ENCODE measurements at places on chromosomes 11 and 22.

- no peak for DNase-seq
These were observed 7.1 kb downstream of the CASP12 start for GRCh38 chr11:104891135-104891534.

DNA sequence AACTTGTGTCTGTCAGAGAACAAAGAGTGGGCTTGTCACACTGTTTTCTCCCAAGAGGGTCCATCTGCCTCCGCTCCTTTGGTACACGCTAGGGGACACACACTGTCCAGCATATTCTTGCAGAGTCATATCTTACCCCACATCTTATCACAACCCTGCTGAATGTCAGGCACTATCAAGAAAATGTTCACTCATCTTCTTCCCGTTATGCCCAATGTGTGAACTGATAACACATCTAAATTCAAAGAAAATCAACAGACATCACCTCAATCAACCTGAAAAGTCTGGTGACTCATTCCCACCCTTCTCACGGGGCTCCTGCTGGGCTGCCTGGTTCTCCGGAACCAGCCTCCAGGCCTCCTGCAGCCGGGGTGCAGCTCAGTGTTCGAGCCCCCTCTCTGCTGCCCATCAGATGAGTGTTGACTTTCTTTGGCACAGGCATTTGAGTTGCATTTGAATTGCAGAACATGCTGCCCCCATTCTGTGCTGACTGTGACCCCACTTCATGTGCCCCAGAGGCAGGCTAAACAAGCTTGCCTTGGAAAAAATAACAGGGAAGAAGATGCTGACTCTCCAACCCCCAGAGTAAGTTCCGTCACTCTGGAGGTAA, 19.4 kb downstream of the GRAP2 start:
- peak; percentile 67 for DNase-seq

- DNase-seq, result no peak
These were observed 192.0 kb upstream of the NAV2 start for GRCh38 chr11:19520681-19521080.

DNA sequence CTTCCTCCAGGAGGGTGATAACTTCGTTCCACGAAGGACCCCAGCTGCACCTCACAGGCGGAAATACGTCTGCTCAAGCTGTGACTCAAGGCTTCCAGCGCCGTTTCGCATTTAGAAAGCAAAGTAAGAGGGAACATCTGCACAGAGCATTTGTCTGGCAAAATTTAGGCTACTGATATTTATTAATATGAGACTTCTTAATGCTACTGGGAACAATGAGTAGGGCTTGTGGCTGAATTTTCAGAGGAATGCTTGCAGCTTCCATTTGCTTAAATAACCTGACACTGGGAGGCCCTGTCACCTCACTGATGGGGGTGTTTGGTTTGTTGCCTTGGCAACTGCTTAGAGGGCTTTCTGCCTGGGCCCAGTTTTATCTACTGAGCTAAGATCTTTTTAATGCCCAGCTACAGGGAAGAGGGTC, 14.7 kb upstream of the ST14 start:
- DNase-seq, result no peak

- DNase-seq, result no peak
These were observed 22.7 kb upstream of the SCUBE1 start for GRCh38 chr22:43365715-43366440.

DNA sequence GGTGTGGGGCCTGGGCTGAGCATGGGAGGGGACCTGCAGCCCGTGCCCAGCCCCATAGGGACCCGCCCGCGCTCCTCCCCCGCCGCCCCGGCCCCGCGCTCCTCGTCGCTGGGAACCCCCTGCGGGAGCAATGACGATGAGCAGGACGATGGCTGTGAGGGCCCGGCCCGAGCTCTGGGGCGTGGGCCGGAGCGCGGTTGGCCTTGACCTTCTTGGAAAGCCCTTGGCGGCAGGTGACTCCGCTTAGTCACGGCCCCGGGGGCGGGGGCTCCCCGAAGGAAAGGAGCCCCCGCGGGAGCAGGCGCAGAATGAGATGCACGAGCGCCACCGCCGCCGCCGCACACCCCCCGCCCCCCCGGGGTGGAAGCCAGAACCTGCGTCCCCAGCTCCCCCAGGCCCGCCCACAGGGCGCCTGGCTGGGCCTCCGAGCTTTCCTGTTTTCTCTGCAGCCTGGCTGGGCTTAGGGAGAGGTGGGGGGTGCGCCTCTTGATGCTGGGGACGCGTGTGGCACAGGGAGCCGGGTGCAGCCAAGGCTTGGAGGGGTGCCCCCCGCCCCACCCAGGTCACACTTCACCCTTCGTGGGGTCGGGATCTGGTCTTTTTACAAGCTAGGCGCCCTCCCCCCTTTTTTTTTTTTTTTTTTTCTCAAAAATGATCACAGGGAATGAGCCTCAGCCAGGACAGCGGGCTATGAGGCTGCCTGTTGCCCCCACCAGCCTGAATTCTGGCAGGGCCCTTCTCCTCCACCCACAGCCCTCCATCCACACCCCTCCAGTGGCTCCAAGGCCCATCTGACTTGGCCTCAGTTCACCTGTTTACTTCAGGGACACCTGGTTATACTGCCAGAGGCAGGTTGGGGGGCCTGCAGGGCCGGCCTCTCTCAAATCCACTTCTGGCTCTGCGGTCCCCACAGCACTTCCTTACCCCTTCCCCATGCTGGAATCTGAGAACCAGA, 17.9 kb downstream of the CRELD2 start:
- DNase-seq, result peak; percentile 97

- no peak for DNase-seq
These were observed 9.7 kb downstream of the KIRREL3 start for GRCh38 chr11:126990716-126991480.

DNA sequence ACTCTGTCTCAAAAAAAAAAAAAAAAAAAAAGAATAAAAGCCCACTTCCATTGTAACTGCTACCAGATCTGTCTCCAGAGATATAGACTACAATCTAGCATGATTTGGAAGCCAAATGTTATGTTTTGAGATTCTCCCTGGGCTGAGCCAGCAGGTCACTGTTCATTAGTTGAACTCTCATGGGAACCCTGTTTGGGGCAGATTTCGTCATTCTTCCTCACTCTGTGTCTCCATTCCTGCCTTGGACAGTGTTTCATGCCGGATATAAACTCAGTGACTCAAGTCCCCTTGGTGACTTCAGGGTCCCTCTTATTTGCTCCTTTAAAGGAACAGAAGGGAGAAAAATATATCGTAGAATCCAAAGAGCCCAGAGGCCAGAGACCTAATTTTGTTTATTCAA, 378.1 kb downstream of the LARGE1 start:
- no peak for DNase-seq

- DNase-seq, result no peak
These were observed 4.3 kb upstream of the FLI1 start for GRCh38 chr11:128689591-128689947.

- no peak for DNase-seq
These were observed 72.5 kb downstream of the MICAL2 start for GRCh38 chr11:12182676-12183541.

DNA sequence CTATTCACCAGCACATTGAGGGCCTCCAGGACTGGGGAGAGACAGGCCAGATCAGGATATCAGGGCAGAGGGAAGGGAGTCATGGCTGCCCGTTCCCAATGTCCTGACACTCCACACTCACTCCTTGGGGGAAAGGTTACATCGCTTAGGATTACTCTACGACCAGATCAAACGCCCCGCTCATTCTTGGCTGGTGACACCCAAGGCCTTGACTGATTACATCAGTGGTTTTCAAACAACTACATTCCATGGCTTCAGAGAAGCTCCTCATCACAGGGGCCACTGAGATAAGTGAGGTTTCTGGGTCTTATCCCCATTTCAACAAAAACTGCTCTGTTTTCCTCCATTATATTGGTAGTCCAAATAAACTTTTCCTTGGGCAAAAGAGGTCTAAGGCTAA, 15.0 kb downstream of the UBE2L6 start:
- no peak for DNase-seq

GRCh38 chr11:83249445-83249844, 36.7 kb downstream of the CCDC90B start:
- no peak for DNase-seq

DNA sequence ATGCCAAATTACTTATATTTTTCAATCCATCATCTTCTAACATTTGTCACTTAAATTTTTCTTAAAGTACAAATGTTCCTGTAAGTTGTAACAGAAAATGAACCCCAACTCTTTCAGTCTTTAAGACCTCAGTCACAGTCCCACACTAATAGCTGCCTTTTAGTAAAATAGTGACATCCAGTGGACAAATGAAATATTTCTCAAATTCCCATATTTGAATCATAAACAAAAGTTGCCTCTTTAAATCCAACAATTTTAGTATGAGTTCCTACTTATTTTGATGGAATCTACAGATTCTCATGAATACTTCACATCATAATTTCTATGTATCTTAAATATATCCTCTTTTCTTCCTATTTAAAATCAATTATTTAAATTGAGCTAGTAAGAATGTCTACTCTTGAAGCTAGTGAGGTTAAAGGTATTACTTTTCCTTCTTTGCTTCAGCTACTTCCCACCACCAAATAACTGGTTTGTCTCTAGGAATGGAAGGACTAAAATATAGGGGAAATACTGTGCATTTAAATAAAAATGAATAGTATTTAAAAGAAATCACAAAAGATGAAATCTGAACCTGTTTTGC, 9.2 kb downstream of the LIN7C start:
- no peak for DNase-seq

DNA sequence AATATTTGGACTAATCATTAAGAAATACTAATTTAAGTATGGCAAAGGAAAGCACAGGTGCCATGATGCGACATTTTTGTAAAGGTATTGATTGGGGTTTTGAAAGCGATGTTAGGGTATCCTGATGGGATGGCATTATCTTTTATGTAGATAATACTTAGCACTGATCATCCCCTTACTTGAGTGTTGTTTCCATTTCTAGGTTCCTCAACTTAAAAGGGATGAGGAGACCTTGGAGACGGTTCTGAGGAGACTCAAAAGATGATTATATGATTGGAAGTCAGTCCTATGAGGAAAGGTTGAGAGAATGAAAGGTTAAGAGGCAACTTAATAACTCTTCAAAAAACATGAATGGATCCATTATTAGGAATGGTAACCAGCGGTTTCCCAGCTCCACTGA, 11.1 kb downstream of the KMT2A start:
- no peak for DNase-seq

- no peak for DNase-seq
These were observed 13.2 kb upstream of the USP18 start for GRCh38 chr22:18136563-18137320.

GRCh38 chr11:77039491-77040400, 5.5 kb downstream of the B3GNT6 start:
- DNase-seq, result no peak

- no peak for DNase-seq
These were observed 3.0 kb downstream of the RAB39A start for GRCh38 chr11:107931206-107931605.

DNA sequence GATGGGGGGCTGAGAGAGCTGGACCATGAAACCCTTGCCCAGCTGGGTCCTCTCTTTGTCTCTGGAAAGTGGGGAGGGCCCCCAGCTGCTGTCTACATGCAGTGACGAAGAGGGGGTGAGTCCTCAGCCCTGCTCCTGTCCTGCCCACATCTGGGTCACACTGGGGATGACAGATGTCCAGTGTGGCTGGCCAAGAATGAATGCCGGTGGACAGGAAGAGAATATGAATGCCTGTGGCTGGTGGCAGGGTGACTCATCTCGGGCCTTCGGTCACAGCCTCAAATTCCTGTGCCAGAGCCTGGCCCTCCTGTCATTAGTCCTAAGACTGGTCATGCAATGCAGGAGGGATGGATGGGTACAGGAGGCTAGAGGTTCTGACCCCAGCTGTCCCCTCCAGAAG, 2.2 kb upstream of the PNPLA3 start:
- DNase-seq, result no peak

DNA sequence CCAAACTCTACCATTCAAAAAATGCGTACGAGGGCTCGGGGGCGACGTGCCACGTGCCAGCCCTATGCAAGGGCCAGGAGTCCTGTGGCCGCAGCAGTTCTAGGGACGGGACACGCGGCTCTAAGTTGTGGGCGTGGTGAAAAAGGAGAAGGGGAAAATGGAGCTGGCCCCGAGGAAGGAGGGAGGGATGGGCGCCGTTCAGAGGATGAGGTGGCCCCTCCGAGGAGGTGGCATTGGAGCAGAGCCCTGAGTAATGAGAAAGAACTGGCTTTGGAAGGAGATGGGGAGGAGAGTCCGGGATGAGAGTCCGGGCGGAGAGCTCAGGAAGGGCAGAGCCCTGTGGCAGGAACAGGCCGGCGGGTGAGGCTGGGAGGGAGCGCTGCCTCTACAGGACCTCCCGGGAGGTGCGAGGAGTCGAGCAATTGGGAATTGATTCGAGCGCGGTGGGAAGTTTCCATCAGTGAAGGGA, 21.0 kb downstream of the OTUB1 start:
- no peak for DNase-seq

- no peak for DNase-seq
These were observed 59.3 kb downstream of the CELSR1 start for GRCh38 chr22:46478083-46478551.

- DNase-seq, result no peak
These were observed 77.6 kb downstream of the MYO7A start for GRCh38 chr11:77205467-77206263.

DNA sequence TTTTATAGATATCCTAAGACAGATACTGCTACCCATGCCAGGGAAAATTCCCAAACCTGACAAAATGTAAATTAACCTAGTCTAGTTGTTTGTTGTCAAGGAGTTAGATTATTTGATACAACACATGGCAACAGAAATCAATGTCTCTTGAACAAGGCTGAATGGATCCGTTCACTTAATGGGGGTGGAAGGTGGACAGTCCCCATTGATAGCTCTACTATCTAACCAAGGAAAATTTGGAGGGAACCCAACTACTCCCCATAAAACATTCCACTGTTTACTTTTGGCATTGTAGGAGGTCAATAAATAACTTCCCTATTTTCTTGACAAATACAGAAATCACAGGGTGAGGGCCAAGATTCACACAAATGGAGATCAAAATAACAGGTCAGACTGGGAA, 117.9 kb upstream of the GRIA4 start:
- no peak for DNase-seq

GRCh38 chr11:2315395-2316168, 13.8 kb downstream of the TSPAN32 start:
- no peak for DNase-seq

- no peak for DNase-seq
These were observed 7.8 kb downstream of the SEPTIN3 start for GRCh38 chr22:41976961-41977566.

- DNase-seq, result no peak
These were observed 128.0 kb downstream of the TENM4 start for GRCh38 chr11:79312617-79313529.

GRCh38 chr22:50694766-50695420, 22.3 kb downstream of the SHANK3 start:
- no peak for DNase-seq

DNA sequence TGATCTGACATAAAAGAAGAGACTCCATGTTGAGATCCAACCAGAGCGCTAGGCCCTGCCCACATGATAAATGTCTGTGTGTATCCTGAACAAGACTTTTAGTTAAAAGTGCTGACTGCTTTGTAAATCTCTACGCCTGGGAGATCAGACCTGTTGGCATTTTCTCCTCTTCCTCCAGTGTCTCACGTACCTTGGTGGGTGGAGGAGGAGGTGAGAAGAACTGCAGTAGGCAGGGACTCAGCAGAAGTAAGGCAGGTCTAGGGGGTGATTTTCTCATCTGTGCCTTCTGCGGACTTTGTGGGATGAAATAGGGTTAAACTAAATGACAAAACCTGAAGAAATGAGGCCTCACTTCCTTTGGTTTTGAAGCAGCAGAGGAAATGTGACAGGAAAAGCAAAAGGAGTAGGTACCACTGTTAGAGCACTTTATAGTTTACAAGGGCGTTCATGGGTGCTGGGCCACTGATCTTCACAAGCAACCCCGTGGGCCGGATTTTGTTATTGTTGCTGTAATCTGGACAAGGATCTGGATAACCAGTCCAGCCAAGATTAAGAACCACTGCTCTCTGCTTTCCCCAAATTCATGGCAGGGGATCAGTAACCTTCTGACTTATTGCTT, 36.7 kb upstream of the PLET1 start:
- no peak for DNase-seq
